ENCODE measurements at places on chromosomes 16 and 17. TPM values are rescaled to one million over a fixed set of nuclear protein-coding genes. Genes with fewer than 3 reads are reported as not detected.

The CFAP119 gene
- 2.4 TPM for total RNA-seq

The RAD51C gene
- 17.2 TPM for total RNA-seq

The SLC9A5 gene
- total RNA-seq = 0.85 TPM

The TNP2 gene
- total RNA-seq = not detected

The ESRP2 gene
- total RNA-seq = 0.09 TPM

The TPSD1 gene
- total RNA-seq = not detected

The PTX4 gene
- 0.09 TPM for total RNA-seq

The SLC38A8 gene
- not detected for total RNA-seq

The TBC1D26 gene
- under 0.01 TPM for total RNA-seq

The PRAC2 gene
- total RNA-seq = 0.46 TPM

The MPHOSPH6 gene
- total RNA-seq = 61.9 TPM

The ATP2A3 gene
- 2.6 TPM for total RNA-seq

The C16orf96 gene
- under 0.01 TPM for total RNA-seq

The NOD2 gene
- total RNA-seq = 0.14 TPM

The EME1 gene
- total RNA-seq = 1.3 TPM

The ABCA10 gene
- total RNA-seq = 2.2 TPM

The HSD17B2 gene
- total RNA-seq = 4.4 TPM

The BRD7 gene
- total RNA-seq = 42.3 TPM

The SLC5A10 gene
- under 0.01 TPM for total RNA-seq

The OR2C1 gene
- total RNA-seq = 0.09 TPM

The SGSM2 gene
- 32.4 TPM for total RNA-seq

The ARL4D gene
- 36.0 TPM for total RNA-seq

The DNAH3 gene
- total RNA-seq = not detected

The BTBD17 gene
- total RNA-seq = not detected

The HBA2 gene
- total RNA-seq = not detected

The PDILT gene
- total RNA-seq = not detected

The TMEM132E gene
- total RNA-seq = 0.09 TPM

The KLHL10 gene
- total RNA-seq = 0.43 TPM

The HSD3B7 gene
- total RNA-seq = 28.3 TPM

The PABPN1L gene
- not detected for total RNA-seq

The CRYBA1 gene
- not detected for total RNA-seq

The ZDHHC1 gene
- 5.3 TPM for total RNA-seq

The C16orf92 gene
- total RNA-seq = not detected

The SULT1A1 gene
- 6.4 TPM for total RNA-seq

The KCNJ2 gene
- 16.1 TPM for total RNA-seq

The KRTAP2-3 gene
- total RNA-seq = not detected

The C1QTNF1 gene
- total RNA-seq = 77.1 TPM

The PYY gene
- not detected for total RNA-seq

The GP2 gene
- not detected for total RNA-seq
